ENCODE measurements at places on chromosomes 7 and 10. TPM values are rescaled to one million over a fixed set of nuclear protein-coding genes. Genes with fewer than 3 reads are reported as not detected.

GJC3 gene
- 0.19 TPM for total RNA-seq

PAX2 gene
- not detected for total RNA-seq

MRPS24 gene
- 128 TPM for total RNA-seq

HDAC9 gene
- total RNA-seq: 1.0 TPM

PRSS37 gene
- total RNA-seq: not detected

HELLS gene
- total RNA-seq: 135 TPM

LRMDA gene
- total RNA-seq: not detected

ST8SIA6 gene
- total RNA-seq: not detected

TMEM130 gene
- total RNA-seq: not detected

MYO1G gene
- total RNA-seq: 436 TPM

WEE2 gene
- total RNA-seq: not detected

SVOPL gene
- not detected for total RNA-seq

CHAT gene
- not detected for total RNA-seq

AZGP1 gene
- not detected for total RNA-seq

FGL2 gene
- 0.65 TPM for total RNA-seq

NEUROD6 gene
- not detected for total RNA-seq

MPLKIP gene
- 34.7 TPM for total RNA-seq

OGA gene
- total RNA-seq: 105 TPM

Measured in activated CD4-positive, alpha-beta memory T cell treated with anti-CD3 and anti-CD28 coated beads for 36 hours (primary cell).